Naive thymus-derived CD8-positive, alpha-beta T cell (primary cell): ENCODE measurements at places on chromosomes 2 and 18. TPM values are rescaled to one million over a fixed set of nuclear protein-coding genes. Genes with fewer than 3 reads are reported as not detected.

DNA sequence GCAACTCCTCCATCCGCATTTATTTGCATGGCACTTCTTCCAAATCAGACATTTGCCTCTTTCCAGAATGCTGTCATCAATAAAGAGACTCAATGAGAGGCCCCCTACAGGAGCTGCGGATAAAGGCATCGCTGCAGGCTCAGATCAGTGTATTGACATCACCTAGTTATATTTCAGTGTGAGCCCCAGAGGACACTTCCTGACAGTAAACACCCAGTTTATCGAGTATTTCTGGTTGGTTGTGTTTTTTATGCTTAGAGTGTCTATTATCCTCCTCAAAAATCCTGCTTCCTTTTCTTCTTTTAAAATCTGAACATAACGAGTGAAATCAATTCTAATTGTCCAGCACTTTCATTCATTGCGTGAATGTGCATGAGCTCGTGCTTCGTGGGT lies 38.8 kb downstream of the NRP2 start:
- DNase-seq = no peak

DNA sequence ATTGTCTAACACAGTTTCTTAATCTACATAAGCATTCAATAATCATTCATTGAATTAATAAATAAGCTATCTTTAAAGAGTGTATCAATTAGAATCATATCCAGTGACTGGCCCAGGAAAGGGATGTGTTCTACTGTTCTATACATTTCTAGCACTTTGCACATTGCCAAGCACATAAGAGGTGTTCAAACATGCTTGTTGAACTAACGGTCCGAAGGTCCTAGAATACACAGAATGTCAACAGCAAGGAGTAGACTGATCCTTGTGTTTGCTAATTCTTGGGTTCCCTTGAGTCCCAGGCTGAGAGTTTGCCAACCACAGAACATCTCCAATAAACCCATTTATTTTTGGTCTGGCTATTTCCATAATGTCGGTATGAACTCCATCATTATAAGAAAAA lies 331.7 kb upstream of the DCC start:
- DNase-seq = no peak

DNA sequence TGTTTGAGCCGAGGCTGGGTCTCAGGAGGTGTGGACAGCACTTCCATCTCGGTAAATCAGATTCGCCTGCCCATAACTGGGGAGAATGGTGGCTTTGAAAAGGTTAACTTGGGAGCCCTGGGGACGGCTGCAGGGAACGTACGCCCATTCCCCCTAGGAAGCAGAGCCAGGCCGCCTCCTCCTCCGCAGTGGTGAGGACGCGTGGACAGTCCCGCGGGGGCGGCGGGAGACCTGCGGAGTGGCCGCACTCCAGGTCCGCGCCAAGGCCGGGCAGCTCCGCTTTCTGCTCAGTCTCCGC lies 845 bp upstream of the MYCN start:
- no peak for DNase-seq

GRCh38 chr2:240468303-240469238 lies 33.1 kb downstream of the GPC1 start:
- DNase-seq = no peak

GRCh38 chr18:57635003-57635822 lies 13.6 kb upstream of the NARS1 start:
- no peak for DNase-seq

DNA sequence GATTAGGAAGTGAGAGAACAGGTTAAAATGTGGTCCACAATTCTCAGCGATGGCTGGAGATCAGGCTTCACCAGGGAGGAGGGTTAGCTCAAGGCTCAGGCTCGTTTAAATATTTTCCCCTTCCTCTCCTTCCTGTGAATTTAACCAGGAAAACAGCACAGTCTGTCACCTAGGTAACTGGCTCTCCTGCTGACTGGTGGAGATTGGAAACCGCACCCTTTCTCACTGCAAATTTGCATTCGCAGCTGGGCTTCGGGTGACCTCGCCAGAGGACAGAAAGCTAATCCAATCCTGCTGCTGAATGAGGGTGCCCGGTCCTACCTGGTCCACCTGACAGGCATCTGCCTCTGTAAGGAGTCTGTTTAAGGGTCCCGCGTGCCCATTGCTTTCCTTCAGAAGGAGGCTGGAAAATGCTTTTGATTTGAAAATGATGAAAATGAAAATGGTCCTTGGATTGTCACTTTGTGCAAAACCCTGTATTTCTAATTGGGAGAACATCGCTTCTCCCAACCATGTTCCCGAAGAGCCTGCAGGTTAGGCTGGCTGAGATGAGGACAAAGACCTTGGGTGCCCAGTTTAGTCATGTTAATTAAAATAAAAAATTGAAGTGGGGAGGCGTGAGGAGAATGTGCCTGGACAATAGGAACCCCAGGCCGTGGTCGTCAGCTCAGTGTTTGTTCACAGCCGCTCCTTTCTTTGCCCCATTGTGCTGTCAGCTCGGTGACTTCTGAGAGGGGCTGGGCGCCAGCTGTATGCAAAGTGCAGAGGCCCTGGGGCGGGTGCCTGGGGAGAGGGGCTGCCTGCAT lies 43.4 kb upstream of the MTCL1 start:
- DNase-seq = no peak

GRCh38 chr2:139080244-139080643 lies 300.1 kb upstream of the NXPH2 start:
- no peak for DNase-seq

DNA sequence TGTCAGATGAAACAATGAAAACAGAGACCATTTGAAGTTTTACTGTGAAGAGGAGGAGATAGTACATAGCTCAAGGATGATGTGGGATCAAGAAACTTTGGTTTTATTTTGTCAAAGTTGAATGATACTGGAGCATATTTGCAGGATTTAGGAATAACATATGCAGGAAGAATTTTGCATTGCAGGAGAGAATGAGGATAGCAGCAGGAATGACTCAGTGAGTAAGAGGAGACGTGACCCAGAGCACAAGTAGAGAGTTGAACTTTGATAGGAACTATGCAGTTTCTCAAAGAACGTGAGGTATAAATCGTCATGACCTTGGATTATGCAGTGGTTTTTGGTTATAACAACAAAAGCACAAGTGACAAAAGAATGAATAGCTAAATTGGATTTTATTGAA lies 47.7 kb downstream of the MAPRE2 start:
- no peak for DNase-seq

DNA sequence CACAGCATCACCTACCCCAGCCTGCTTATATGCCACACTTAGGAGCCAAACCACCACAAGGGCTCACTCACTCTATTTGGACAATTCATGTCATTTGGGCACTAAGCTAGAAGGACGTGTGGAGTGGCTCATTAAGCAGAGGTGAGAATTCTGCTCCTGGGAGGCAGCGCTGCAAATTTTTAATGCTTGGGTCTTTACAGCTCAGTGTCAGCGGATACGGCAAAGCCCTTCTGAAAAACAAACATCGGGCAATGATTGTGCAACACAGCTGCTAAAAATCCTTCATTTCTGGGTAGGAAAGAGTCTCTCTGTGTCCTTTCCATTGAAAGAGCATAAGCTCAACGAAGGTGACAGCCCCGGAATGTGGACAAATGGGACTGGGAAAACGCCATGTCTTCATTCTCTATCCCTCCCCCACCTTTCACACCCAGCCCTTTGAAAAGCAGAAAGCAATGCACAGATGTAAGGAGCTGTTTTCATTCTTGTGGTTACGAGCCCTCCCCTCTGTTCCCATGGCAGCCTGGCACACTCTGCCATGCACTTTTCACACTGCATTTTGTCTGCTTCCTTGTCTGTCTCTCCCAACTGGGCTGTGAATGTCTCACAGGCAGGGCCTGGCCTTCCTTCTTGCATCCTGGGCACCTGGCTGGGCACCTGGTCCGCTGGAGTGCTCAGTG lies 16.0 kb downstream of the TMEM177 start:
- peak; percentile 48 for DNase-seq

DNA sequence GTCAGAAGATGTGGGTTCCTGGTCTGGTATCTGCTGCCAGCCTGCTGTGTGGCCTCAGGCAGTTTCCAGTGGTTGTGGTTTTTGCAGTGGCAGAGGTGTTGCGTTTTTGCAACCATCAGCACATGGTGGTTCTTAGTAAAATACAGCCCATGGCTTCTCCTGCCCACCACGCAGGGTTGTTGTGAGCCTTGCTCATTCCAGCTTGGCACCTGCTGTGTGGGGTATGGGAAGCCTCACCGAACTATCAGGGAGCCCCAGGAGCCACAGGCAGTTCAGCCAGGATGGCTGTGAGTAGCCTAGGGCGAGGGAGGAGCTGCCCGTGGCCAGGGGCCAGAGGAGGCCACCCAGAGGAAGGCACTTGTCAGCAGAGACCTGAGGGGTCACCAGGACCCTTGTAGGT lies 9.8 kb downstream of the ARID5A start:
- no peak for DNase-seq

DNA sequence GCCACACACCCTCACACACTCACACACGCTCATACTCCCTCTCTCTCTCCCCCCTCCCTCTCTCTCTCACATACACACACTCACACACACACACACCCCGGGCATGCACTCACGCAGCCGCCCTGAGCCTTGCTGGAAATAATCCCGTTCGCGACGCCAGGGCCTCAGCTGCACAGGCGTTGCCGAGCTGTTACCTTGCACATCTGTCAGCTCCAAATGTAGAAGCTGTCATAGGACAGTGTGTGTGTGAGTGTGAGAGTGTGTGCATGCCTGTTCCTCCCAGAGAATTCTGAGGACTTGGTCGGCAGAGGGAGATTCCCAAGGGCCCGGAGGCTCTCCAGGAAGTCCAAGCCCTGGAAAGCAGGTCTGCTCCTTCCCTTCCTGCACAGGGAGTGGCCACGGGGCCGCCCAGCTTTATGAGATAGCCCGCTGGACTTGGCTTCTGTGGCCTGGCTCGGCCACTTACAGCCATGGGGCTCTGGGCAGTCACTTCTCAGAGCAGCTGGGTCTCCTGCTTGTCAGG lies 8.6 kb downstream of the SPR start:
- no peak for DNase-seq

- DNase-seq = no peak
These were observed 5.4 kb downstream of the CACNB4 start for GRCh38 chr2:152093464-152093863.

DNA sequence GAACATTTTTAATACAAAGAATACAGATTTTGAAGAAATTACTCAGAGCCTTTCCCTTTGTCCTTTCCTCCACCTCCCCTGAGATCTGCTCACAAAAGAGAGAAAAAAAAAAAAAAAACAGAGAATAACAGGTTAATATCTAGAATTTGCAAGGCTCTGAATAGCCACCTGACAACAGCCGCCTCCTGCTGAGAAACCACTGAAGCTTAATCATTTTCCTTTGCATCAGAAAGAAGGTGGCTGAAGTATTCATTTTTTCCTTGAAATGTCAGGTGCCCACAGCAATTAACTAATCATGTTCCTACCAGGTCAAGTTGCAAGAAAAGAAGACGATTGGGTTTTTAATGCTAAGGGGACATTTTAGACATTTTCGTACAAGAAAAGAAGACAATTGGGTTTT lies 21.2 kb downstream of the CNTNAP5 start:
- DNase-seq = no peak

DNA sequence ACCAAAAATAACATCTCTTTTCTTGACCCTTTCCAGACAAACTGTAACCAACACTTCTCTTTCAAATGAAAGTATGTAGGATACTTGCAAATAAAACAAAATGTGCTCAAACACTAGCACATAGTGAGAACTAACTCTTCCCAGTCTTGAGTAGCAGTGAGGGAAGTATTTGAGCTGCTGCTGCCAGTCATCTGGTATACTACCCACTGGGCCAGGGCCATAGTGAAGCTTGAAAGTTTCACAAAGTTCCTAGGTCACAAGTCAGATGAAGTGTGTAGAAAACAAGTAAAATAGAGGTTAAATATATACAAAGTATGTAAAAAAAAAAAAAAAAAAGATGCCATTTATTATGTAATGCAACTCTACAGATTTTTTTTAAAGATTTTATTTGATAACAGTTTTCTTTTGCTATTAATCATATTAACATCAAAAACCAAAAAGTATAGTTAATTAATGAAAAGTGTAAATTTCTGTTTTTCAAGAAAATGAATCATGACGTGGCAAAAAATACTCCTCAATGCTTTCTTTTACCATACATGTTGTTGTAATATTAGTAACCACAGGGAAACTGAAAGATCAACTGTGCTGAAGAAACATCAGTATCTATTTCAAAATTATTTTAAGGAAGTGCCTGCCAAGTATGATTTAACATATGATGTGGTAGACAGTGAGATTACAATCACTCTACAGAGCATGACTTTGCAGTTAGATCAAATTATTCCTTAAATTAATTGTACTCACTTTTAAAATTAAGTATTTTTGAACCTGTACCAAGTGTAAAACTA lies 21.6 kb upstream of the TRIB2 start:
- no peak for DNase-seq

GRCh38 chr18:22935431-22935830 lies 2.3 kb downstream of the RBBP8 start:
- DNase-seq = no peak

GRCh38 chr2:80546766-80547165 lies 242.2 kb upstream of the LRRTM1 start:
- DNase-seq = no peak

- no peak for DNase-seq
These were observed 11.6 kb upstream of the SPTBN1 start for GRCh38 chr2:54444503-54444902.

- DNase-seq = peak; percentile 16
These were observed 769 bp downstream of the FKBP1B start for GRCh38 chr2:24050041-24050979.

DNA sequence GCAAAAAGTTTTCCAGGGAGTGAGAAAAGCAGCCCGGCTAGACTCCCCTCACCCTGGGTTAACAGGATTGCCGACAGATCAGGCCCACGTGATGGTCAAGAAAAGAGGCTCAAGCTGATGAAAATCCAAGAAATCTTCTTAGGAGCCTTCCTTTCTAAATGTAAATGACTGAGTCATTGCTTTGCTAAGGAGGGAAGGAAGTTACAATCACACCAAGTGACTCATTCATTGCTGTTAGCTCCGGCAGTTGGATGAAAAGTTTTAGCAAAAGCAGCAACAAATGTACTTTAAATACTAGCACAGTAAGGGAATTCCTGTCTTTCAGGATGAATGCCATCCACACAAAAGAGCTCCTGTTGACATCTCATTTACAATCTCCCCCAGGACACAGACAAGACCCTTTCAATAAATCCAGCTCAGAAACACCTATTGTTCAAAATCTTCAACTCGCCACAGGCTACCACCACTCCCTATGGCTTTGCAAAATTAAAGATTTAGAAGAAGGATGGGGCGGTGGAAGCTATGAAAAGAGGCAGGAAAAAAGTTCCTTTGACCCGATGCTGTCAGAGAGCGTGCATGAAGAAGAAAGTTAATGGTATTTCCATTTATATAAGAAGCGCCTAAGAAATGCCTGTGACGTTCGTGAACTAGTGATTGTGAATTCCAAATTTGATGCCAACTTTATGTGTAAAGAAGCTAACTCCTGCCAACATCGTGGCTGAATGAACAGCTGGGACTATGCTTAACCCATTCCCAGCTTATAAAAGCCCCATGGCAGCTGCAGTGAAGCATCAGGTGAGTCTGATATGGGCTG lies 153.7 kb downstream of the TGIF1 start:
- DNase-seq = no peak

HS1BP3 gene
- polyA plus RNA-seq = 15.4 TPM

GKN1 gene
- not detected for polyA plus RNA-seq

GATA6 gene
- not detected for polyA plus RNA-seq

TNFRSF11A gene
- polyA plus RNA-seq = not detected

STON1 gene
- polyA plus RNA-seq = not detected

HOXD3 gene
- polyA plus RNA-seq = not detected

MALL gene
- not detected for polyA plus RNA-seq

GTF2A1L gene
- polyA plus RNA-seq = not detected

CD8B2 gene
- polyA plus RNA-seq = 32.6 TPM

HOXD8 gene
- not detected for polyA plus RNA-seq
